AG09309 (cell line): ENCODE measurements at places on chromosomes 13 and 19.
A peak's percentile ranks its signal among the peaks of the same experiment; 100 is the strongest.

DNA sequence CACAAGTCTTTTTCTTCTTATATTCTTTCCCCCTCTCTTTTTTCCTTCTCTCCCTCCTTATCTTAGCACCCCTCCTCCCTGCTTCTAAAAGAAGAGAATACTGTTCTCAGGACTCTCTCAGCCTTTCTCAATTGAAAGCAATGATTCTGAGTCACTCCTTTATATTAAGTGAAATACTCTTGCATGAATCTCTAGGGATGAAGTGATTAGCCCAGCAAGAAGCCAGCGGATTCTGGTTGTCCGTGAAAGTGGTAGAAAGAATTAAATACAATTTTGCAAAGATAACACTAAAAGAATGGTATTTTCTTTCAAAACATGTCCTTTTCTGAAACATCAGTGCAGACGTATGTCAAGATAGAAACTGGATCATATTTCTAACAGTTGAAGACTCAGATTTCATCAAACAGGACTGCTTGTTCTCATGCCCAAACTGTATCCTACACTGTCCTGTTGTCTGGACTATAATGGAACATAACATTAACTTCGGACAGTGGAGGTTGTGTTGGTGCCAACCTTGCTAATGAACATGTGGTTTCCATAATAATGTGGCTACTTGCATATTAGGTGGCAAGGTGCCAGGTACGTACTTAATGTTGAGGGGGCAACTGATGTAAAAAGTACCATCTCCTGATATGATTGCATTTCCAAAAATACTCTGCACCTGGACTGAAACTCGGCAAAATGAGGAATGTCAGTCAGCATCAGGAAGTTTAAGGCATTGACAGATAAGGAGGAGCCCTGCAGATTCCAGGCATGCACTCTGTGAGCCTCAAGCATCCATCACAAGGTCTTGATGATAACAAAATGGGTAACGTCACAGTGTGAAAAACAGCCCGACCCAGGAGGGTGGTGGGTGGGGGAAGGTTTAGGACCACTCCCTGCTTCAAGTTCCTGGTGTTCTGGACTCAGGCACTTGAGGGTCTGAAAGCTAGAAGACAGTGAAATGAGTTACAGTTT is 357.2 kb downstream of the DLEU7 start:
- no peak for DNase-seq

- DNase-seq, result no peak
These were observed 43.6 kb downstream of the DOCK9 start for GRCh38 chr13:98934243-98934642.

DNA sequence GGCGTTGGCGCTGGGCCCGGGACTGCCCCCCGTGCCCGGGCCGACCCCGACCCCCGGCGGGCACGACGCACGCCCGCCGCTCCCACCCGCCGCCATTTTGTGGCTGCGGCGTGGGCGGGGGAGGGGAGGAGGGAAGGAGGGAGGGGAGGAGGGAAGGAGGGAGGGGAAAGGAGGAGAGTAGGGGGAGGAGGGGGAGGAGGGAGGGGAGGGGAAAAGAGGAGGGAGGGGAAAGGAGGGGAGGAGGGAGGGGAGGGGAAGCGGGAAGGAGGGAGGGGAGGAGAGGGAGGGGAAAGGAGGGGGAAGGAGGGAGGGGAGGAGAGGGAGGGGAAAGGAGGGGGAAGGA is at the start of gene BTBD2:
Gene BTBD2, minus strand, starts transcription at position 107 of the 343 bp plus-strand sequence. Its CDS starts 11 bp downstream, at position 96.
- peak; percentile 52 for DNase-seq

DNA sequence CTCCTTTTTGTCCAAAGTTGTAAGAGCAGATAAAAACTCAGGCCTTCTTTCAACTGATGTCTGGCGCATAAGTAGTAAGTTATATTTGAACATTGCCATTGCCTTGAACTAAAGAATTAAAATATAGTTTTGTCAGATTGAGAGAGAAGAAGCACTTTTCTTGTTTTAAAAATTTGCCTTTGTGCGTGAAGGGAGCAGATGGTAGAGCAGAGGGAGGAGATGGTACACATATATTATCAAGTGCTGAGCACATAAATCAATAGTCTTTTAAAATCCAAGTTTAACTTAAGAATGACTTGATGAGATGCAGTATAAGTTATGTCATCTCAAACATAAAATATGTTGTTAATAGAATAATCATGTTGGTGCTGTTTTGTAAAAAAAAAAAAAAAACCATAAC is 504.6 kb upstream of the KLHL1 start:
- DNase-seq, result no peak

- peak; percentile 11 for DNase-seq
These were observed 46.5 kb downstream of the UTP14C start for GRCh38 chr13:52070929-52071523.

DNA sequence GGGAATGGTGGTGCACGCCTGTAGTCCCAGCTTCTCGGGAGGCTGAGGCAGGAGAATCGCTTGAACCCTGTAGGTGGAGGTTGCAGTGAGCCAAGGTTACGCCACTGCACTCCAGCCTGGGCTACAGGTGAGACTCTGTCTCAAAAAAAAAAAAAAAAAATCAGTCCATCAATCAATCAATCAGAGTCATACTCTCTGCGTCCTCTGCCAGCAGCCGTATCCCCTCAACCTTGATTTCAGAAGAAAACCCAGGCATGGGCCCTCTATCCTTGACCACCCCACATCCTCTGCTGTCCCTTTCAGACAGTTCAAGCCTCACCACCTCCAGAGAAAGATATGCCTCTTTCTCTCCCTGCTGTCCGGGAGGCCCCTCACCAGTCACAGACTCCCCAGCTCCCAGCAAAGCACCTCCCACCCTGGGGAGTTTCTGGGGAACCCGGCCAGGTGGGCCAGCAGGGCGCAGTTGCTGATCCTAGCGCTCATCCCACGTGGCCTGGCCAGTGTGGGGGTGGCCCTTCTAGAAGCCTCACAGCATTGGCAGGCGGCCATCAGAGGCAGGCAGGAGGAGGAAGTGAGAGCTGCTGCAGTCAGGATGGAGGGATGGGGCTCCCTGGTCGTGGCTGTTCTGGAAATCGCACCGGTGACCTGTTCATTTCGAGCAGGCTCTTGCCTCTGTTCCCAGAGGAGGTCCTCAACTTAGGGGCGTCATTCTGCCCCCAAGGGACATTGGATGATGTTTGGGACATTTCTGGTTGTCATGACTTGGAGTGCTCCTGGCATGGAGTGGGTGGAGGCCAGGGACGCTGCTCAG is 10.2 kb upstream of the JSRP1 start:
- DNase-seq, result no peak

- DNase-seq, result no peak
These were observed 26.1 kb downstream of the PPP5C start for GRCh38 chr19:46372901-46373490.

DNA sequence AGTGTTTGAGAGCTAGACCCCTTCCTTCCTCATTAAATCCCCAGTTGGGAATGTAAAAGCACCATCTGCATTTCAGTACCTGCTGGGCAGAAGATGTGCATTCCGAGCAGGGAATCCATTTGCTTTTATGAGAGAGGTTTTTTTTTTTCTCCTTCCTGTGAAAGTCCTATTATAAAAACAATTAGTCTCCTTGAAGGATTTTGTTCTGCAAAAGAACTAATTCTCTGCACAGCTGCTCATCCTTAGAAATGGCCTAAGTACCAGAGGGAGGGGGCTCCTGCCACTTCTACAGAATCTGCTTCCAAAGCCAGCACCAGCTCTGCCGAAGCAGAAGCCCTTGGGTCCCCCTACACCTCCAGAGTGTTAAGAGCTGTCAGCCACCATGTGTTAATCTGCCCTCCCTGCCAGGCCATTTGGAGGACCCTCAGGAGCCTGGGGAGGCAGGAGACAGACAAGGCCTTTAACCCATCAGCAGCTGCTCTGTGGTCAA is 36.4 kb upstream of the SERPINE3 start:
- no peak for DNase-seq

DNA sequence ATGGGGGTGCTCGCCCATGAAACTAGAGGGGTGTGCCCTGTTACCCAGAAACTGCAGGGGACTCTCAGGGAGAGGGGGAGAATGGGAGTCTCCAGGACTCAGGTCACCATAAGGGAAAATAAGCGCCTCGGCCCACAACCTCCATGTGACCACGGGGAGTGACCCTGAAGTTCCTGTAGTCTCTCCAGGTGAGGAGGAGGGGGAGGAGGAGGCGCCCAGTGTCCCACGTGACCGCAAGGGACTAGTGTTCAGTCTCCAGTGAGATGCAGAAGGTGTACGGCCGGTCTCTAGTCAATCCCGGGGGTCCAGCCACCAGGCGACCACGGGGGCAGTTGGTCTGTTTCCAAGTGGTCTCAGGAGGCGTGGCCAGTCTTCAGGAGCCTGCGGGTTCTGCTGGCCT is 16.0 kb downstream of the TM6SF2 start:
- no peak for DNase-seq

DNA sequence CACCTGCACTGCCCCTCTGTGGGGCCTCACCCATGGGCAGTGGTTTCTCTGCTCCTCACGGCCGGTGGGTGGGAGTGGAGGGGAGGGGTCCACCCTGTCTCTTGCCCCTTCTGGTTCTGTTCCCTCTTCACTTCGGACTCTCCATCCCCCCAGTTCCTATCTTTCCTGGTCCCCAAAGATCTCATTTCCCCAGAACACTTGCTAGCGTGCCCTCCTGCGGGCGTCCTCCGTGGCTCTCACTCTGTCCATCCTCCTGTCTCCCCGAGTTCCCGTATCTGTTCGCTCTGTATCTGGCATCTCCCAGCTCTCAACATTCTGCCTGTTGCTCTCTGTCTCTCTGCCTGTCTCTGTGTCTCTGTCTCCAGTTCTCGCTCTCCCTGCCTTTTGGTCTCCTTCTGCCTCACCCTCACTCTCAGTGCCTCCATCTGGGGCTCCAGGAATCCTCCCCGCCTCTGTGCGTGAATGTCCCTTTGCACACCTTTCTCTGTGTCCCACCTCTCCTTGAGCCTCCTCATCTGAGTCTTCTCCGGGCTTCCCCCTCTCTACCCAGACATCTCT is 363 bp downstream of the SPIB start:
- no peak for DNase-seq

DNA sequence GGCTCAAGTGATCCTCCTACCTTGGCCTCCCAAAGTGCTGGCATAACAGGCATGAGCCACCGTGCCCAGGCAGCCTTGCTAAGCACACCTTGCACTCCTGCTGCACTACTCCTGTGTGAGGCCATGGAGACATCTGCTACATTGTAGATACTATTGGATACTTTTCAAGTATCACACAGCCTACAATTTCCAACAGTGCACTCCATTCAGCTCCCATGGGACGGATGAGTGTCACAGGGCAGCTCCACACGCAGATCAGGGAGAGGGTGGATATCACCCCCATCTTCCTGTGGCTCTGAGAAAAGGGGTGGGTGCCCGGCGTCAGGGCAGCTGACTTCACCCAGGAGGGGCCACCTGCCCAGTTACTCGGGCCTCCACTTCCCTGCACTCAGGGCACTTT is 39.1 kb upstream of the CCNE1 start:
- no peak for DNase-seq

- no peak for DNase-seq
These were observed 23.6 kb downstream of the DOCK9 start for GRCh38 chr13:98954313-98954712.

GRCh38 chr19:17282488-17283125 is 906 bp downstream of the ANKLE1 start:
- no peak for DNase-seq

DNA sequence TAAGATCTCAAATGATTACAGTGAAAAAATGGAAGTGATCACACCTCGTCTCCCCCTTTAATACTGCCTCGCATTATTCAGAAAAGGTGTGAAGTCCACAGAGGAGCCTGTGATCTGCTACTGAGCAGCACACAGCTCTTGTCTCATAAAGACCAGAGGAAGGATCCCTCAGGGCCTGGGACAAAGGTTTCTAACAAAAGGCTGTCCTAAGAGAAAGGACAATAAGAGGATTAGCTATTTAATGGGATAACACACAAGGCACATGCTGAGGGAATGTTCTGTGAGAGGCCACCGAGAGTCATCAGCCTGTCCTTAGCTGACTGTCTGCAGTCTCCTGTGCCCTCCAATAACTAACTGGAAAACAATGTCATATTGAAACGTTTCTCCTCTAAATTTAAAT is 26.7 kb downstream of the EBPL start:
- DNase-seq, result no peak

GRCh38 chr19:45716359-45717130 is 14.2 kb downstream of the FBXO46 start:
- DNase-seq, result no peak

GRCh38 chr19:30877661-30878113 is 471.5 kb downstream of the TSHZ3 start:
- no peak for DNase-seq

DNA sequence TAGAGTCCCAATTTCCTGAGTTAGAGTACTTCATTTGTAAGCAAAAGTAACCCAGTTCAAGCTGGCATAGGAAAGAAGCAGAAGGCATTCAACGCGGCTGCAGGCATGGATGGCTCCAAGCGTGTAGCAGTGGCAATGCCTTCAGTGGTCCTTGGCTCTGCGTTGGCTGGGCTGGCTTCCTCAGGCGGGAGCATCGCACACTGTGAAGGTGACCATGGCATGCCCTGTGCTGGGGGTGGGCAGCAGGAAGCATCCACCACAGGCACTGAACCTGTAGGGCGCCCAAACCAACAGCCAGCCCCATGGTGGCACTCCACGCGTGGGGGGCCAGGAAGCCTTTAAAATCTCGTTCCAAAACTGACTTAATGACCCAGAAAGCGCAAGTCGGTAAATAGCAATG is 53.6 kb upstream of the SPACA7 start:
- no peak for DNase-seq

- DNase-seq, result no peak
These were observed 13.0 kb upstream of the USP29 start for GRCh38 chr19:57106722-57107235.

- no peak for DNase-seq
These were observed 4.0 kb upstream of the SIGLEC8 start for GRCh38 chr19:51462276-51462675.

DNA sequence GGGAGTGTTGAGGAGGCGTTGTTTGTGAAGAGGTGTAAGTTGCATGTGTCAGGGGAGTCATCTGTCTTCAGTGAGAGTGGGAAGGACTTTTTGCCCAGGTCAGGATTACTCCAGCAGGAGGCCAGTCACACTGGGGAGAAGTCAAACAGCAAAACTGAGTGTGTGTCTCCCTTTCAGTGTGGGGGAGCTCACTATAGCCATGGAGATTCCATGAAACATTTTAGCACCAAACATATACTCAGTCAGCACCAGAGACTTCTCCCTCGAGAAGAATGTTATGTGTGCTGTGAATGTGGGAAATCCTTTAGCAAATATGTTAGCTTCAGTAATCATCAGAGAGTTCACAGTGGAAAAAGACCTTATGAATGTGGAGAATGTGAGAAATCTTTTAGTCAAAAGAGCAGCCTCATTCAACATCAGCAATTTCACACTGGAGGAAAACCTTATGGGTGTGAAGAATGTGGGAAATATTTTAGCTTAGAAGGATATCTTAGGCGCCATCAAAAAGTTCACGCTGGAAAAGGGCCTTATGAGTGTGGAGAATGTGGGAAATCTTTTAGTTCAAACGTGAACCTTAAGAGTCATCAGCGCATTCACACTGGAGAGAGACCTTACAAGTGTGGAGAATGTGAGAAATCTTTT is 8.4 kb upstream of the ZNF587 start:
- no peak for DNase-seq

DNA sequence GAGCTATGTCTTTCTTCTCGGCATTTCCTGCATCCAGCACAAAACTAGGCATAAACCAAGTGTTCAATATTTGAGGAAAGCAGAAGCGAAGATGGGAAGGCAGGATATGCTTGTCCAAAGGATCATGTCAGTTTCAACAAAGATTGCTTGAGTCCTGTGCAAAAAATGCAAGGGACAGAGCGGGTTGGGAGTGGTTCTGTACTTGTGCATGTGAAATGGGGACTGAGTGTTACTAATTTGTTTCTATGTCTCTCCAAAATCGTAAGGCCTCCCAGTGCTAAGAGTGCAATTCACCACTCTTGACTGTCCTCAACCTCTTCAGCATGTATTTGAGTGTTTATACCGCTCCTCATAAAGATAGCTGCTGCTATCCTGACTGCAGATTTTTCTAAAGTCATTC is 166.2 kb downstream of the DLEU7 start:
- DNase-seq, result no peak
